Right ventricle myocardium superior (tissue), 1 donor: ENCODE measurements at places on chromosomes 3 and 15.

DNA sequence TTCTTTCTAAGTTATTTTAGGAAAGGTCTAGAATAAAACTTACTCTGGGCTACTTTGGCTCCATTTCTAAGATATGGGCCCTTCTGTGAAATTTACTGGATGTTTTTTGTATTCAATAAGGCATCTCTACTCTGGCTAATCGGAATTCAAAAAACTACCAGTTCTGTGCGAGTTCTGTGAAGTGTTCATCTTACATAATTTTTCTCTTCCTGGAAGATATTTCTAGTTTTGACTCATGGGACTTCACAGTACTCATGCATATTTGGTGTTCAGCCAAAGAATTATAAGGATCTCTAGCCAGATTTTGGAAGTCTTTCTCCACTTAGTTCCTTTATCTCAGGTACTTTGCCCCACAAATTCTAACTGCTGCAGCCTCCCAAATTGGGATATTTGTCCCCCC, 46.4 kb upstream of the MBNL1 start:
- no peak for DNase-seq

GRCh38 chr3:196749125-196749524, 9.5 kb downstream of the PAK2 start:
- DNase-seq, result no peak

- no peak for DNase-seq
Observed at GRCh38 chr15:74174958-74175253, 1.4 kb downstream of the ISLR start.

- no peak for DNase-seq
Observed at GRCh38 chr3:197592361-197593045, 36.7 kb upstream of the BDH1 start.

DNA sequence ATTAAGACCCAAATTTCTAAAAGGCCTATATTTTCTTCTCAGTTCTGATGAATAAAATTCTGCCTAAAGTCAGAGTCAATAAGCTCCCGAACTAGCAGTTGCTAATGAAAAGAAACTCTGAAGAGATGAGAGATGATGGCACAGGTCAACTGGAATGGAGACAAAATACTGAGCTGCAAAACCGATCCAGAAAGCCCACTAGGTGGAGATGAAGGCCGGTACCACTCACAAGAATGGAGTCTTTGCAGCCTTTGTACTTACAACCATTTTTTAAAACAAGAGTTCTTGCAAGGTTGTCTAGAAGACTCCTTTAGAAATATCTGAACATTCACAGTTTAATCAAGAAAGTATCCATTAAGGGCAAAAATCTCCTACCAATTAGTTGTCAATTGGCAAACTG, 119.9 kb upstream of the TJP1 start:
- DNase-seq, result no peak

- DNase-seq, result no peak
Observed at GRCh38 chr3:135887220-135887619, 78.3 kb upstream of the PPP2R3A start.
